Femur (tissue), 1 donor: ENCODE measurements at places on chromosomes 2 and 18.

- DNase-seq, result no peak
Measured at GRCh38 chr2:57549642-57550102, 496.9 kb upstream of the VRK2 start.

GRCh38 chr2:164609790-164610189 is 11.5 kb downstream of the GRB14 start:
- no peak for DNase-seq

DNA sequence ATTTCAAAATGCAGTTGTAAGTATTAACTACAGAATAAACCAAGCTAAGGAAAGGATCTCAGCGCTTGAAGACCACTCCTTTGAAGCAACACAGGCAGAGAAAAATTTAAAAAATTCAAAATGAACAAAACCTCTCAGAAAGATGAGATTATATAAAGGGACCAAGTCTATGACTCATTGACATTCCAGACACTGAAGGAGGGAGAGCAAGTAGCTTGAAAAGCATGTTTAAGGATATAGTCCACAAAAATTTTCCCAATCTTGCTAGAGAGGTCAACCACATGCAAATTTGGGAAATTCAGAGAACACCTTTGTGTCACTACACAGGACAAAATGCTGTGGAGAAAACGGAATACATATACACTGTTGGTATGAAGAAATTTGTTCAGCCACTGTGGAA is 112.6 kb upstream of the MC4R start:
- DNase-seq, result no peak

DNA sequence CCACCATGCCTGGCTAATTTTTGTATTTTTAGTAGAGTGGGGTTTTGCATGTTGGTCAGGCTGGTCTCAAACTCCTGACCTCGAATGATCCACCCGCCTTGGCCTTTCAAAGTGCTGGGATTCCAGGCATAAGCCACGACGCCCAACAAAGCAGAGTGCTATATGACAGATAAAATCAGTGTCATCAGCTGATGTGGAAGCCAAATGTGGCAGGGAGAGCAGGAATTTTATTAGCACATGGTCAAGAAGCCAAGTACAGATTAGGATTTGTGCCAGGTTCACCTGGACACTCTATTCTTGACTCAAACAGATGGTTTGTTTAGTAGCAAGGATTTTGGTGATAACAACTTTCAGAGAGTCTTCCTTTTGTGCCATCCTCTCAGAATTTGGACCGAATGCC is 62.7 kb downstream of the LCLAT1 start:
- DNase-seq, result no peak

- DNase-seq, result no peak
Measured at GRCh38 chr2:45765007-45765727, 113.7 kb downstream of the PRKCE start.

DNA sequence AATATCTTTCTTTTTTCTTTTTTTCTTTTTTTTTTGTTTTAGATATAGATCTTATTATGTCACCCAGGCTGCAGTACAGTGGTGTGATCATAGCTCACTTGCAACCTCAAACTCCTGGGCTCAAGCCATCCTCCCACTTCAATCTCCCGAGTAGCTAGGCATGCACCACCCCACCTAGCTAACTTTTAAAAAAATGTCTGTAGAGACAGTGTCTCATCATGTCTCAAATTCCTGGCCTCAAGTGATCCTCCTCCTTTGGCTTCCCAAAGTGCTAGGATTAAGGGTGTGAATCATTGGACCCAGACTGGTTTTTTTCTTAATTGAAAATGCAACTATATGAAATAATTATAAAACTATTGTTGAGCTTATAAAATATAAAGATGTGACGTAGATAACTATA is 9.8 kb upstream of the ZCCHC2 start:
- no peak for DNase-seq

GRCh38 chr2:96832754-96833507 is 10.9 kb downstream of the ANKRD23 start:
- peak; percentile 72 for DNase-seq

DNA sequence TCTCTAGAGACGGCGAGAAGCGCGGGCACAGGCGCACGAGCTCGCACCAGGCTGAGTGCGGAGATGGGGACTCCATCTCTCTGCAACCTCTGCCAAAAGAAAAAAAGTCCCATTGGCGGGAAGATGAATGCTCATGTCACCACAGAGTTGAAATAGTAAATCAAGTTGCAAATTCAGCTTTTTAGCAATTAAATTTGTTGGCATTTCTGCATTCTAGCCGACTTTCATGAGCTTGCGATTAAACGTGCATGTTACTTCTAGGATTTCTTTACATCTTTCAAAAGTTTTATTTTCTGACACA is 588 bp downstream of the CHAC2 start:
- DNase-seq, result no peak

- DNase-seq, result no peak
Measured at GRCh38 chr2:239201884-239202283, 198.9 kb downstream of the HDAC4 start.

DNA sequence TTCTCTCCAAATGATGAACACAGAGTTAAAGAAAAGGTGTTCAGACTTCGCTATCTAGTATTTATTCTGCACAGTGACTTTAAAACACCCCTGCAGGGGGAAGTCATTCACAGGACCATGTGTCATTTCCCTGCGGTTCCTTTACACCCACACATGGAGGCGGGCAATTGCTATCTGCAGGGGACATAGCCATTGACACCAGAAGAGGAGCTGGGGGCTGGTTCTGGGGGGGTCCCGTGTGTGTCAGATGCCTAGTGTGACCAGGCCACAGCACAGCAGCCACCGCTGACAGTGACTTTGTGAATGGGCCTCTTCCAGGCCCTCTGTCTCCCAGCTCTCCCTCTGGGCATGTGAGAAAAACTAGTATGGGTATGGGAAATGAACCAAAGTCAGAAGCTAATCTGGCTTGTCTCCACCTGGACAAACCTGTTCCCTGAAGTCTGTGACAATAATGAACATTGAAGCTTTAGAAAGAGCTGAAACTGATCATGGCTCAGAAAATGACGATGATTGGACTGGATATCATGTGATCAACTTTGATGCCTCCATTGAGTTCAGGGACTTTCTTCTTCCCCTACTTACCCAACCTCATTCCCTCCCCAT is 7.5 kb upstream of the GBX2 start:
- no peak for DNase-seq

DNA sequence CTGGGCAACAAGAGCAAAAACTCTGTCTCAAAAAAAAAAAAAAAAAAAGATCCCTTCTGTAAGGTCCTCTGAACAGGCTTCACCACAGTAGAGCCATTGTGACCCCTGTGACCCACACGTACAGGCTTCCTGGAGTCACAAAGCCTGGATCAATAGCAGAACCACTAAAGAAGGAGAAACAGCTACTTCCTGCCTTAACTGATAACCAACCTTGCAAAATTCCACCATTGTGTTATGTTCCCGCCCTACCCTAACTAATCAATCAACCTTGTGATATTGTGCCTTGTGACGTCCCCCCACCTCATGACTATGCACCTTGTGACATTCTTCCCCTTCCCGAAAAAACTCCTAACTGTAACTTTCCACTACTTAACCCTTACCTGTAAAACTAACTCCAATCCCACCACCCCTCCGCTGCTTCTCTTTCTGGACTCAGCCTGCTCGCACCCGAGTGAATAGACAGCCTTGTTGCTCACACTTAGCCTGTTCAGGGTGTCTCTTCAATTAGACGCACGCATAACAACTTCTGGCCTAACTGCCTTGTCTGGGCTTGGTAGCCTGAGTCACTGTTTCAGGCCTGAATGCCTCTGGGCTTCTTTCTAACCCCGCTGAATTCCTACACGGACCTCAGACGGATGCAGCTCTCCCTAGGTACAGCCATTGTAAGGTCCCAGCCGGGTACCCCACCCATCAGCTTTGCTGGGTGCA is 13.9 kb downstream of the SCYGR8 start:
- no peak for DNase-seq

DNA sequence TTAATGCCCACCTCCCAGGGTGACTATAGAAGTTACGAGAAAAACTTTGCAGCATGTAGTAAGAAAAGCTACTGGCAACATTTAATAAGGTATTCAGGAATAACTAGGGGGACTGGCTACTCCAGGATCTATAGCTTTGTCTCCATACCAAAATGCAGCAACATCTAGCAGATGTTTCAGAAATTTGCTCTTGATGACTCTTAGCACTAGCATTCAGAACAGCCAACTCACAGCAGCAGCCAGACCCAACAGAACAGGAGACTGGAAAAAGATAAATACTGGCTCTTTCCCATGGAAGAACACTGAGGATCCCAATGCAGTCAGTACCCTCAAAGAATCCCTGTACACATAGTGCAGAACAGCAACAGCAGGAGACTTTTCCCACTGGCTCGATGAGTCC is 105.0 kb downstream of the PRKRA start:
- DNase-seq, result no peak

DNA sequence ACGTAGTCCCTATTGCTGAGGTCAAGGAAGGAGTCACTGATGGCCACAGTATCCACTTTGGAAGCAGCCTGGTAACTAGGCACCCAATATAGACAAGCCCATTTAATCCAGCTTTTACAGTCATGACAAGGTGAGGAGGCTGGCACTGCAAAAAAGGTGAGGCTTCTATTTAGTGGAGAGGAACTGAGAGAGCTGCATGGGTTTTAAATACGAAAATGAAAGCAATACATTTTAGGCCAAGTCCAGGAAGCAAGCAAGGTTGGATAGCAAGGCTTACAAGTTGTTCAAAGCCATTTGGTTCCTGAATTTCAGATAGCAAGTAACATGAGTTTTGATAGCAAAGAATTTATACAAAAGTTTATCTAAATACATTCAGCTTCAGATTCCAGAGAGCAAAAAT is 80.4 kb downstream of the SGPP2 start:
- DNase-seq, result no peak

DNA sequence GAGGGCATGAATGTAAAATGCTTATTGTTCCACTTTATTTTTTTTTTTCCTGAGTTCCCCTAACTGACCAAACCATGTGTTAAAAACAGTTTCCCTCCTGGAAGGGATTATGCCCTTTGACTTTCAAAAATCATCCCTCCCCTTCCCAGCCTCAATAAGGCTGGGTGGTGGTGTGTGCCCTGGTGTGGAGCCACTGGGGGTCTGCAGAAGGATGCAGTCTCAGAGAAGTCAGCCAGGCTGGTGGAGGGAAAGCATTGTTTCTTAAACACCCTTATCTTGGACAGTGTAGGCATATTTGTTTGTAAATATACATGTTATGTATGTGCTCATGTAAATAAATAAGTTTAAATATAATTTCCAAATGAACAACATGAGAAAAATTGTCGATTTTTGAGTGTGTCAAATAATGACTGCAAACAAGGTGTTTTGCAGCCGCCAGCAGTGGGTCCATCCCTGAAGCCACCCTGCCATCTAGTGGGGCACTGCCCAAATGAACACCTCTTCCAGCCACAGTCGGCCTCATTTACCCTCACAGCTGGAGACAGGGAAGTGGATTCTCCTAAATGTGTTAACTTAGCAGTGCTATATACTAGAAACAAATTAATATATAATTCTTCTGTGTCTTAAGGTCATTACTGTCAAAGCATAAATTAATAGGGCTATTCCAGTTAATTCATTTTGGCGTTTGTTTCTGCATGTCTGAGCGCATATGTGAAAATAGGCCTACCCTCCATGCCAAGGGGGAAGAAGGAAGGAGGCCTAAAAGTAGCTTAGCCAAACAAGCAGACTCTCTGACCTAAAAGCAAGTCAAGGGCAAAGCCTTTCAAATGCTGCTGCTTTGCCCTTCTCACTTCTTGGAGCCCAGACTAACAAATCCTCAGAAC is 209.6 kb upstream of the PIK3C3 start:
- peak; percentile 63 for DNase-seq
